Bone marrow (tissue), 2 donors: ENCODE measurements at places on chromosomes 11 and 22.

- DNase-seq: peak; percentile 17
Measured at GRCh38 chr11:1706634-1707400, 9.8 kb downstream of the KRTAP5-6 start.

DNA sequence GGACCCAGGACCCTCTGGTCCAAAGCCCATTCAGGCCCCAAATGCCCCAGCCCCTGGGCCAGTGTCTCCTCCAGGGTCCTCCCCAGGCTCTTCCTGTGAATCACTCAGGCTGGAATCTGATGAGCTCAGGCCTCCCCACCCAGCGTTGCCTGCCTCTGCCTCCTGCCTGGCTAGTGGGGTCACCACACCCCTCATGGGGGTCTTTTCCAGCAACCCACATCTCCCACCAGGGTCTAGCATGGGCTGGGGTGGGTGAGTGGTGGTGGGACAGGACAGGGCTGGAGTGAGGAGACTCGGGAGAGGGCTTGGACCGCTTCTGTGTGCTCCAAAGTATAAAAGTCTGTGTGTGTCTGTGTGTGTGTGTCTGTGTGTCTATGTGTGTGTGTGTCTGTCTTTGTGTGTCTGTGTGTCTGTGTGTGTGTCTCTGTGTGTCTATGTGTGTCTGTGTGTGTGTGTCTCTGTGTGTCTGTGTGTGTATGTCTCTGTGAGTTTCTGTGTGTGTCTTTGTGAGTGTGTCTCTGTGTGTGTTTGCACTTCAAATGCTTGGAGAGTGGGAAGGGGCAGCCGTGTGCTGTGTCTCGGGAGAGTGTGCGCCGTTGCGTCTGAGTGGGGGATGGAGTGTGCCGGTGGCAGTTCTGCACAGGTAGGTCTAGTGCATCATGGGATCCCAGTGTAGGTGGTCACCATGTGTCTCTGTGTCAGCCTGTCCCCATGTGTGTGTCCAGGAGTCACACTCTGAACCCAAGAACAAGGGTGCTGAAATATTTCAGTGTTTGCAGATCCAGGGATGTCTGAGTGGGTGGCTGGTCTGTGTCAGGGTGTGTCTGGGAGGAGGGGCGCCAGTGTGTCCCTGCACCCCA, 8.8 kb downstream of the RIN1 start:
- no peak for DNase-seq

DNA sequence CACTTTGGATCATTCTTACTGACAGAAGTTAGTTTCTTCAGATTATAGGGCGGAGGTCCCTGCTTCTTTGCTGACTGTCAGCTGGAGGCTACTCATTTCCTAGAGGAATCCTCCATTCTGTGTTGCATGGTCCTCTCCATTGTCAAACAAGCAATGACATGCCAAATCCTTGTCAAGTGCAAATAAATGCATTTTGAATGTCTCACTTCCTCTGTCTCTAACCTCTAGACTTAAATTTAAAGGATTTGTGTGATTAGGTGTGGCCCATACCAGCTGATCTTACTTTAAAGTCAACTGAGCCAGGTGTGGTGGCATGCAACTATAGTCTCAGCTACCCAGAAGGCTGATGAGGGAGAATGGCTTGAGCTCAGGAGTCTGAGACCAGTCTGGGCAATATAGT, 458.4 kb upstream of the CCDC179 start:
- no peak for DNase-seq

DNA sequence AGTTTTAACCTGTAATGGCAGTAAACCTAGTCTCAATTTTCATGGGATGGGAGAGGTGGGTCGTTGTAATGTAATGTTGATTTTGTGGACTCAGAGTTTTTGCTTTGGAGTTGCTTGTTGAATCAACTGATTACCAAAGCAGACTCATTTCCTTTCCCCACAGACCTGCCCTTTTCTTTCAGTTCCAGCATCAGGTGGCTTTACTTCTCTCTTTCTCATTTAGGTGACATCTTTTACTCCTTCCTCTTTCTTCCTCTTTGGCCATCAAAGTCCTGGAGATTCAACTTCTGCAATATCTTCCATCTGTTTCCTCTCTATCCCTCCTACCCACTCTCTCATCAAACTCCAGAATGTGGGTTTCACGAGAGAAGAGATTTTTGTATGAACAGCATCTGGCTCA, 313.9 kb downstream of the TMEM135 start:
- no peak for DNase-seq

DNA sequence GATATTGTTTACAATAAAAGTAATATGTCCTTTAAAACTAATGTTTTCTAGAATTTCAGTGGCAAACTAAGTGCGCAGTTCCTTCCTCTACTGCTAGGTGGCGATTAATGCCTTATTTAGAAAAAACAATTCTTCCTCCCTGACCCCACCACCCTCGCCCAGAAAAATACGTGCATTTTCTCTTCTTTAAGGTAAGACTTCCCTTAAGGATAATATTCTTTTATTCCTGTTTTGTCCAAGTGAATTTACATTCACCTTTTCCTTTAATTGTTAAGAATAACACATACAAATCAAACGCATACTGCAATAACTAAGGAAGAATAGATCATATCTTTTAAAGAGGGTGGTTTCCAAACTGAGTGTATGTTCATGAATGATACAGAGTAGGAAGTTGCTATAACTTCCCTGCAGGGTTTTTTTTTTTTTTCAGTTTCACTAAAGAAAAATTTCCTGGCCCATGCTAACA, 17.0 kb upstream of the PSMA1 start:
- DNase-seq: peak; percentile 57

- no peak for DNase-seq
Measured at GRCh38 chr11:118900535-118901384, 17.1 kb downstream of the CXCR5 start.
